AG10803 (cell line): ENCODE measurements at places on chromosomes 1 and 21.

DNA sequence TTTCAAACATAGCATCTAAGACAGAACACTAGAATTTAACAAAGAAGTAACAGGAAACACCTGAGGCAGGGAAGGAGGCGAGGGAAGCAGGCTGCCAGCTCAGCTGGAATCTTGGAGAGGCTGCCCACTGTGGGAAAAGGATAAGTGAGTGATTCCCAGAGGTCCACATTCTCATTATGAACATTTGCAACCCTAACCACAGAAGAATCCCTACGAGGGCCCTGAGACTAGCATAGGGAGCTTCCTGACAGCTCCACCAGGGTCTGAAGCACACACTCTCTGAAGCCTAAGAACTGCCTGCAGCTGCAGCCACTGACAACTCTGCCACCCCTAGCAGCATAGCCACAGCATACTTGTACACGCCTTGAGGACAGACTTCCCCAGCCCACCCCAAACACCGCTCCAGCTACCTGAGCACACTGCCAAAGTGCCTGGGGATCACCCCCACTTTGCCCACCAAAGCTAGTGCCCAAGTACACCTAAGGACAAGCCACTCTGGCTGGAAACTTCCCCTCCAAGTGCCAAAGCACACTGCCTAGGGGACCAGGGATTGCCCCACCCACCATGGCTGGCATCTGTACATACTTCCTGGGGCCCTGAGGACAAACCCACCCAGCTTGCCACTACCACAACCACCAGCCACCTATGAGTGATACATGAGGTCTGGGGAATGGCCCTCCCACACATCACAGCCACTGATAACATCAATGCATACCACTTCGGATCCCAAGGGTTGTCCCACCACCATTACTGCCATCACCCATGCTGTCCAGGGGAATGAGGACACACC, 76.6 kb upstream of the GUCA2A start:
- DNase-seq = peak; percentile 55

GRCh38 chr1:21304488-21304887, 14.2 kb upstream of the ECE1 start:
- no peak for DNase-seq

DNA sequence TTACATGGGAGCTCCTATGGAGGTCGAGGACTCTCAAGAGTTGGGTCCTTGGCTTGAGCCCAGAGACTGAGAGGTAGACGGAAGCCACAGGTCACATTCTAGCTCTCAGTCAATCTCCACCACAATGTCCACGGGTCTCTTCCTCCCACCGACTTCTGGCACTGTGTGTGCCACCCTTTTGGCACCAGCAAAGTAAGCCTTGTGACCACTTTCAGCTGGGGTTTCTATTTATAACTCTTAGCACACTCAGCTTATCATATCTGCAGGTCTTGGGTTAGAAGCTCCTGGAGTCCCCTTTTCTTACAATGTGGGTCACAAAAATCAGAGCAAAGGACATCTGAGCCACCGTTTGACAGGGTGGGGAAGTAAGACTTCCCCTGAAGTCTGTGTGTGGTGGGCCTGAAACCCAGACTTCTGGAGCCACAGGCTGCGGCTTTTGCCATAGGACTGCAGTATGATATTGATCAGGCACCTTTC, 28.3 kb downstream of the NCMAP start:
- no peak for DNase-seq

- DNase-seq = peak; percentile 92
Measured at GRCh38 chr1:223706077-223706973, 6.0 kb upstream of the CAPN2 start.

GRCh38 chr1:194533641-194534040, 1347.2 kb upstream of the B3GALT2 start:
- DNase-seq = no peak

DNA sequence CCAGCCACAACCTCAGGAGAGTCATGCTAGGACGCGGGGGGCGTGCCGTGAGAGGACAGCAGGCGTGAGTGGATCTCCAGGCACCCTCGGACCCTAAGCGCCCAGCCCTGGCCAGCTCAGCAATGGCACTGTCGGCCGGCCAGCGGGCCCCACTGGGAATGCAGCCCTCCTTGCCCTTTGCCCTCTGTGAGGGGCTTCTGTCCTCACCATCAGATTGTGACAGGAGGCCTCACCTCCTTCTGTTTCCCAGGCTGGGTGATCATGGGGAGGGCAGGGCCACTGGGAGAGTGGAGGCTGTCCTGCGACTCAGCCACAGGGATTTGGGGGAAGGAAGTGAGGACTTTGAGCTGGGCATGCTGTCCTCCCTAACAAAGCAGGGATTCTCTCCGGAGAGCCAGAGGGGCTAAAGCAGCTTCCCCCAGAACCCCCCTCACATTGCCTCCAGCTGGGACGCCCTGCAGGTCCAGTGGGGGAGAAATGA, 6.6 kb upstream of the LRRC3 start:
- DNase-seq = no peak

- no peak for DNase-seq
Measured at GRCh38 chr21:35026153-35026500, 23.0 kb downstream of the RUNX1 start.

- DNase-seq = peak; percentile 5
Measured at GRCh38 chr1:48530727-48531351, 58.8 kb upstream of the SPATA6 start.

- no peak for DNase-seq
Measured at GRCh38 chr1:33357099-33357498, 36.2 kb upstream of the A3GALT2 start.

DNA sequence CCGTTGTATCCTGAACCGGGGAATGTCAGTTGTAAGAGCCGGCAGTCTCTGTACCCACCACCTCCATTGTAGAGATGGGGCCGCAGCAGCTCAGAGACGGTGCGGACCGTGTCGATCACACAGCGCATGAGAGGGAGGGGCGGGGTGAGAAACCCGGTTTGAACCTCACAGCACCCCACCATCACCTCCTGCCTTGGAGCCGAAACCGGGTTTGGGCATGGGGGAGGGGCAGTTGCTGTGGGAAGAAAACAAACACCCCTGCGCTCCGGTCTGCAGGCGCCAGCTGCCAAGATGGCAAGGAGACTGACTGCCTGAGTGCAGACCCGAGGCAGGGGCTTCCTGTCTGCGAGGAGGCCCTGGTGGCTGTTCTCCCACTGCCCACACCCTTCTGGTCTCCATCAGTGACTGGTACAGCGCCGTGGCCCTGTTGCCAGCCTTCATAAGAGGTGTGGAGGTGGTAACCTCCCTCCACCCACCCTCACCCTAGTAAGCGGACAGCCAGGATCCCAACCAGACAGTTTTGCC, 69.2 kb upstream of the SSBP3 start:
- DNase-seq = no peak

GRCh38 chr1:37250371-37250770, 216.1 kb upstream of the GRIK3 start:
- DNase-seq = no peak
